Endothelial cell (in vitro differentiated cells): ENCODE measurements at places on chromosomes 3 and 15. TPM values are rescaled to one million over a fixed set of nuclear protein-coding genes. Genes with fewer than 3 reads are reported as not detected.

DNA sequence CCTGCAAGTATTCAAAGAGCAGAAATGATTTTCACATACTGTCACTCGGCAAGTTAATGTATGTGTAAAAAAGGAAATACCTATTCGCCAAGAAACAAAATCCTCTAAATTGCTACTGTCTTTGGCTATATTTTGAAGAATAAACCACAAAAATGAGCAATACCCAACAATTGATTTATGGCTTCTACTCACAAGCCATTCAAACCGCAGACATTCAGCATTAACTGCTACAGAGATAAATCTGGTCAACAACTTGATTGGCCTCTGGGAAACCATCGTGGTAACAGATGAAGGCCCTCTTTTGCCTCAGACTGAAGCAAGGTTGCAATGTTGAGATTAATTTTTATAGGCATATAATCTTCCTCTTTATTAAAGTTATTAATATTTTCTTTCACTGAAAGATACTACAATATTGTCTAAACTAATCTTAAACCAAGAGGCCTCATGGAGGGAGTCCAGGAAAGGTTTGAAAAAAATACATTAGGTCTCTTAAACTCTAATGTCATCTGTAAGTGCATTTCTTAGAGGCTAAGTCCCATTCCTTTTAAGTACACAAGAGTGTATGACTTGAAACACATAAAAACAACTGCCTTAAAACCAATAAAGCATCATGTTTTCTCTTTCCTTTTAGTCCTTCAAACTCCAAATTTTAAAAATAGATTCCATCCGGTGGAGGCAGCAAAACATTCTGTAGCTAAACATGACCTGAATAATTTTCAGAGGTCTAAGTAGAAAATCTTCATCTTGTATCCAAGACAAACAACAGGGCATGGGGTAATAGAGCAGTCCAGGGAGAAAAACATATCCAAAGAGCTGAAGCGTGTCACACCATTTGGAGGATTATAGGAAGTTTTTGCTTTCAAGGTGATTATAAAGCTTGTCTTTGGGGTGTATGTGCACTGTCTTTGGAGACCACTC lies 162.4 kb upstream of the TGFBR2 start:
- DNase-seq: no peak

SLC24A5 gene
- not detected for total RNA-seq

DNA sequence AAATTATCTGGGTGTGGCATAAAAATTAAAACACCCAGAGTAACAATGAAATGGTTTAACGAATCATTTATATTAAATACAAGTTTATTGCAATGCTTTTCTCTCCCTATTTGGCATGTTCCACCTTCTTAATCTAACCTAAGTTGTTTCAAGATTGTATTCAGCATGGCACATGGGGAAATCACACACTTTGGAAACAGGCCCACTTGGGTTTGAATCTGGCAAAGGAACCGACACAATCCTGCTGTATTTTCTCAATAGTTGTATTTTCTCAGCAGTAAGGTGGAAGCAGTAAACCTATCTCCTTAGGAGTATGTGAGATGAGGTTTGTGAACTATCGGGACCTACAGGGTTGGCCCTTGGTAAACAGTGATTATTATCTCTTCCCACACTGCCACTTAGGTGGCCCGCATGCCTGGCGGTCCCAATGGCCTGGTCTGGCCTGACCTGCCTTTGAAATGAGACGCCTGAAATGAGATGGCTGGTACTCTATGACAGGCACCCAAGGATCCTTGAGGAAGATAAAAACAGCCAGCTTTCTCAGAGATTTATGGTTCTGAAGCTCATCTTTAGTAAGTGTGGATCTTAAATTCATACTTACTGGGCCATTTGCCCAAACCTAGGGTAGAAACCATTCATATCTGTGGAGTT lies 45.3 kb upstream of the VILL start:
- DNase-seq: no peak

DNA sequence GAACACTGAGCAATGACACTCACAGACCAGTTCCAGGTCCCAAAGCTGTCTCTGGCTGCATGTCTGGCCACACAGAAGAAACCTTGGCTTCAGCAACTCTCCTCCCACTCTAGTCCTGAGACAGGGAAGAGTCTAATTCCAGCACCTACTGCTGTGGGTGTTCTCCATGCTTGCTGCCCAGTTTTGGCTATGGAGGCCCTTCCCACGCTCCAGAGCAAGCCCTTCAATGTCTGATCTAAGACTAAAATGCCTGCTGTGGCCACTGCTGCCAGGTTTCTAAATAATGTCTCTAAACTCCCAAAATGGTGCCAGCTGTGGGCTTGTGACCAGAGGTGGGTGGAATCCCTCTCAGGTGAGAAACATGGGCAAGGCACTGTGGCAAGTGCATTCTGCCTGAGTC lies 531.3 kb downstream of the GRM7 start:
- DNase-seq: no peak

GRK7 gene
- 0.10 TPM for total RNA-seq

ITGA11 gene
- total RNA-seq: 0.28 TPM

DNA sequence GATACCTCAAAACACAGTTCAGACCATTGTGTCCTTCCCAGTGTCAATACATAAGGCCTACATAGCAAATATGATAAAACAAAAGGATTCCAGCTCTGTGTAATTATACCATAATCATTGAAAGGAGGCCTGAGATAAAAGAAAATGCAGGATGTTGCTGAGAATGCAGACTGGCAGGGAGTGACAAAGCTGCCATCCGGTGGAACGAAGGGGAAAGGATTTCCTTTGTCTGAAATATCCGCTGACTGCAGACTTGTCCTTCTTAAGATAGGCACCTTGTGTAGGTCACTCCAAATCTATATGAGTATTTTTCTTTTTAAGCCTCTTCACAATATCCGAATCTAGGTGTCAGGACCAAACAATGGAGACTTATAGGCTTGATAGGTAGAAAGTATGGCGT lies 108.0 kb downstream of the KCNH8 start:
- peak; percentile 18 for DNase-seq

- DNase-seq: no peak
Observed at GRCh38 chr3:89813500-89813899, 706.1 kb downstream of the EPHA3 start.

DNA sequence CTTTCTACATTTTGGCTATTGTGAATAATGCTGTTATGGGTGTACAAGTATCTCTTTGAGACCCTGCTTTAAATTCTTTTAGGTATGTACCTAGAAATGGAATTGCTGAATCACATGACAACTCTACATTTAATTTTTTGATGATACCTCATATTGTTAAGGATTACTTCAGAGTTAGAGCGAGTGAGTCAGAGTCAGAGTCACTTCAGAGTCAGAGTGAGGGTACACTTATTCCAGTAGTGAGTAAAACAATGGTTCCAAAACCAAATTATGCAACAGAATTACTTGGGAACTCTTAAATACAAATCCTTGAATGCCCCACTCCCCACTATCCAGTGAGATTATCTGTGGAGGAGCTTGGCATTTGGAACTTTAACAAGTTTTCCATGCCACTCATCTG lies 50.3 kb upstream of the SNRK start:
- DNase-seq: no peak

NEIL1 gene
- 149 TPM for total RNA-seq
